Activated naive CD4-positive, alpha-beta T cell treated with Interleukin-2 at 50 U/mL for 16 hours (primary cell): ENCODE measurements at places on chromosomes 11 and 22.

GRCh38 chr11:65778431-65778900 is 2.3 kb downstream of the AP5B1 start:
- no peak for DNase-seq

- peak; percentile 21 for DNase-seq
These were observed 91.8 kb upstream of the CD44 start for GRCh38 chr11:35047179-35047578.

DNA sequence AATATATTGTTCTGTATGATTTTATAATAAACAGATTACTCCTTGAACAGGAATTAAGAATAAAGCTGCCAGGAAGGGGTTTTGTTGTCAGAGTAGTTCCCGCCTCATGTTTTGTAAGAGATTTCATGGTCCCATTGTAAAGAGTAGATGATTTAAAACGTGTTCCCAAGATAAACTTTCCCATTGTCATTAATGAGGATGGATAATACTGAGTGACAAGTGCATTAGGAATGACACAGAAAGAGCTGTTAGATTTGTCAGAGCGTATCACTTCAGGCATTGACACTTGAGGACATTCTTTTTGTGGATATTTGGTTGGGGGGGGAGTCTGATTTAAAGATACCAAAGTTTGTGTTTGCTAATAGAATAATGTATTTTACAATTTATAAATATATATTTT is 147.0 kb downstream of the PAX6 start:
- no peak for DNase-seq

GRCh38 chr11:35876786-35877185 is 67.1 kb upstream of the LDLRAD3 start:
- DNase-seq, result no peak

DNA sequence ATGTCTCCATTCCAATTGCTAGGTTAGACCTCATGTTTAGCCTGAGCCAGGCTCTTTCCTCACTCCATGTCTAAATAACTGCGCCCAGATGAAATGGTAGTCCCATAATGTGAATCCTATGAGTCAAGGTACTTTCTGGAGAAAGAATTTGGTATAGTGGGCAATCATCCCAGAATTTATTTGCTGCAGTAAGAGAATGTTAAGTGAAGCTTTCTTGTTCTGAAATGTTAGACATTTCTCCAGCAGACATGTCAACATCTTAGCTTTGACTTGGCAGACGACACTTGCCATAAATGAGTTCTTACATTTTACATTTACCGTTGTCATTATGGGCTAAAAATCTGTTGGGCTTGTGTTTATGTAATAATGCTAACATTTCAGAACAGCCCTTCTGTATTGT is 165.2 kb downstream of the PGR start:
- no peak for DNase-seq

GRCh38 chr11:106601684-106602297 is 416.5 kb downstream of the GUCY1A2 start:
- DNase-seq, result no peak
